H7 (cell line): ENCODE measurements at places on chromosomes 7 and 10. TPM values are rescaled to one million over a fixed set of nuclear protein-coding genes. Genes with fewer than 3 reads are reported as not detected.

The UNCX gene
- total RNA-seq, result not detected in 2 replicates

The GRID2IP gene
- 0.28 and 0.33 TPM in 2 replicates for total RNA-seq

The HMX2 gene
- 0.07 TPM in 1 of 2 replicates, not detected in the other for total RNA-seq

The RNF148 gene
- total RNA-seq, result 0.48 TPM in 1 of 2 replicates, not detected in the other

The GDF2 gene
- total RNA-seq, result not detected in 2 replicates
